ENCODE measurements at places on chromosomes 2 and 18.

DNA sequence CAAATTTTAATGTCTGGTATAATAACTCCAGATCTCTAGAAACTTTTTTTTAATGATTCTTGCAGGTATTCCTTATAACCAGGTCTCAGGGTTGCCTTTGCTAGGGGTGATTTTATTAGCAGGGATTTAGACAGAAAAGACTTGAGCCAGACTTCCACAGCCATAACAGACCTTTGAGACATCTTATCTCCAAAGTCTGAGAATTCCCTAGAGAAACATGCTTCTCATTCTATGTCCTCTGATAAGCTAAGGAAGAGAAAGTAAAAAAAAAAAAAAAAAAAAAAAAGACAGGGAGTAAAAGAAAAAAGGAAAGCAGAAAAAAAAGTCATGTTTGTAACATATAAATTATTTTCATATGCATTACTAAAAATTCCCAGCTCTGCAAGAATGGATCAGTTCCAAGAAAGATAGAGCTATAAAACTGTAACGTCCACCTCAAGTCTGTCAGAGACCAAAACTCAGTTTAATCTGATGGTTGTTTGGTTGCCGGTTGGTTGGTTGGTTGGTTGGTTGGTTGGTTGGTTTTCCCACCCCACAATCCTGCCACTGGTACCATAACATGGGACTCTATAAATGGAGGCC lies 153.8 kb downstream of the COL6A3 start:
- DNase-seq: no peak

DNA sequence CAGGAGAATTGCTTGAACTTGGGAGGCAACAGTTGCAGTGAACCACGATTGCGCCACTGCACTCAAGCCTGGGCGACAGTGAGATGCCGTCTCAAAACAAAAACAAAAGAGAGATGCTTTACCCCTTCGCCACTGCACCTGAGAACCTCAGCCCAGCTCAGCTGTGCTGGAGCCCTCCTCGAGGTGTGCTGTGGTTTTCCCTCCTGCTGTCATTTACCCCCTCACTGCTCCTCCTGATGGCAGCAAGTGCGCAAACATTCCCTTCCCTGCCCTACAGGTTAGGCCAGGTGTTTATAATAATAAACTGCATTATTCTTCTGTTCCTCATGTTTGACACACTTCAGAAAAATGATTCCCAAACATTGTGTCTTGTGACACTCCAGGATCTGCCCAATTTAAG lies 8.4 kb downstream of the FBXO36 start:
- DNase-seq: no peak

- no peak for DNase-seq
These were observed 44.9 kb downstream of the SOCS6 start for GRCh38 chr18:70333757-70334156.

- no peak for DNase-seq
These were observed 39.2 kb upstream of the RASGRP3 start for GRCh38 chr2:33437297-33437696.

DNA sequence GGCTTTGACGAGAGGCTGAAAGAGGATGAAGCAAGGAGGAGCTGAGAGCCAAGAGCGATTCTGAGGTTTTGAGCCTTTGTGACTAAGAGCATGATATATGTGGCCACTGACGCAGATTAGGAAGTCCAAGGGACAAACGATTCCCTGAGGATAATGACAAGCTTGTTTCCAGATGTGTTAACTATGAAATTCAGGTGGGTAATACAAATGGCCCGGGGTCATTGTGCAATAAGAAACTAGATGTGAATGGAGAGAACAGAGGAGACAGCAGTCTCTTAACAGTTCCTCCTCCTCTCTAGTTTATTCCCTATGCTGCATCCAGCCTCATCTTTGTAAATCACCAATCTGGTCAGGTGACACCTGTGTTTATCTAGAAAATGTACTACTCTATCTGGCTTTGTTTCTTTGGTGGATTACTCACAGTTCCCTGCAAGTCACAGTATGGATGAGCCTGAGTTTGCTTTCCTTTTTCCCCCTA lies 84.2 kb downstream of the SOCS6 start:
- no peak for DNase-seq

DNA sequence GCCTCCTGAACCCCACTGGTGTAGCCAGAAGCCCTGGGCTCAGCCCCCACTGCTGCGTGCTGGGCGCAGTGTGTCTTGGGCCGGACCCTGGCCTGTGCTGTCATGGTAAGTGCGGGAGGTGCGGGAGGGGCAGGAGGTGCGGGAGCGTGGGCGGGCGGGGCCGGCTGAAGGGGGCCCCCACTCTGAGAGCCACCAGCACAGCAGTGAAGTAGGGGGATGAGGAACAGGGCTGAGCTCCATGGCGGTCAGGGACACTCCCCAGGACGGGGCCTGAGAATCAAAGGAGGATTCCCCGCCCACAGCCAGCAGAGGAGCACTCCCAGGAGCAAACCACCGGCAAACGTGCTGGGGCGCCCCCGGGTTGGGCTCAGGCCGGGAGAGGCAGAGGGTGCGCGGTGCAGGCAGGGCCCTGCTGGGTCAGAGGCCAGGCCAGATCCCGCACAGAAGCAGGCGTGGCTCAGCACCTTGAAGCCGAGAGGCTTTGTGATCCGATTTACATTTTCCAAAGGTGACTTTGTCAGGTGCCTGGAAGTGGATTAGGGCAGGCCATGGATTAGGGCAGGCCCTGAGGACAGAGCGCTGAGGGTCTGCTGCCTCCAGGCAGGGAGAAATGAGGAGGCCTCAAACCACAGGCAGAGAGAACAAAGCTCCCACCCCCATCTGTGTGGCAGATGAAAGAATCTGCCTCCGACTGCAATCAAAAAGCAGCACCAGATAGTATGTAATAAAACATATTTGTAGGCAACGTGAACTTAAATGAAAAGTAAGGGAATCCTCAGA lies 152.0 kb upstream of the RAB6C start:
- DNase-seq: no peak

- DNase-seq: no peak
These were observed 64.7 kb upstream of the MAPRE2 start for GRCh38 chr18:34976534-34976898.

- peak; percentile 20 for DNase-seq
These were observed 21.5 kb upstream of the BIN1 start for GRCh38 chr2:127128445-127128904.

- DNase-seq: no peak
These were observed 674.2 kb upstream of the VRK2 start for GRCh38 chr2:57372237-57372984.

Data from NCI-H2029 treated with DMSO at 0.1 percent for 48 hours (cell line).